ENCODE measurements at places on chromosomes 12 and 14.

GRCh38 chr14:68968051-68968450 lies 11.1 kb downstream of the ACTN1 start:
- DNase-seq, result peak; percentile 51

DNA sequence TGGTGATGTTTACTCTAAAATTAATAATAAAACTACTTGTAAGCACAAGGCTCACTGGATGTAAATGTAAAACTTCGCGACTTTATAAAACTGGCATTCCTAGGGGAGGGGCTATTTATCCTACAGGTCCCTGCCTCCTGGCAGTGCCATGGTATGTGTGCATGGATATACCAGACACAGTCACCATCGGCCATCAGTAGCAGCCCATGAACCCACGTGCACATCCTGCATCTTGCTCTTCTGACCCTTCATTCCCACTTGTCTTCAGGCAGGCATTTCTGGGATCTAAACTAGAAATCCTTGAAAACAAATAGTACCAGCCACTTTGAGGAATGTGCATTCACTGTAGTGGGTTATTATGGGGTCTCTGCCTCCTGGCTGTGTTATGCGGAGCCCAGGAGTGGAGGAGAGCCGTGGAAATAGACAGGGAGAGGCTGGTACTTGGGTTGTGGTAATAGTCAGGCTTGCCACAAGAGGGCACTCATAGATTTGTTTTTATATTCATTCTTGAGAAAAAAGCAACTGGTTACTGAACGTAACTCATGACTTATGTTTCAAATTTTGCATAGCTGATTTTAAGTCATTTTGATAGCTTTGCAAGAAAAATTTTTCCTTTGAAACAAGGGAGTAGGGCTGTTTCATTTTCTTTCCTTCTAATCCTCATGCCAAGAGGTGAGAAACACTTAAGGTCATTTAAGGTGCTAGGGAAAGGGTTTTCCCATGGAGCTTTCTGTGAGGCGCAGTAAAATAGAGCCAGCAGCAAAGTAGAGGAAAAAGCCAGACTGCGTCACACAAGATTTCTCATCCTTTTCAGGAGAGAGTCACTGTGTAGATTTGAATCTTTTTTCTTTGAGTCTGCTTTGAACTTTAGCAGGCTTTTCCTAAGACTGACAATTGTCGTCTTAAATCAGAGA lies 17.4 kb upstream of the GALNT16 start:
- peak; percentile 68 for DNase-seq

- DNase-seq, result no peak
These were observed 339.5 kb downstream of the AEBP2 start for GRCh38 chr12:19778797-19779196.

DNA sequence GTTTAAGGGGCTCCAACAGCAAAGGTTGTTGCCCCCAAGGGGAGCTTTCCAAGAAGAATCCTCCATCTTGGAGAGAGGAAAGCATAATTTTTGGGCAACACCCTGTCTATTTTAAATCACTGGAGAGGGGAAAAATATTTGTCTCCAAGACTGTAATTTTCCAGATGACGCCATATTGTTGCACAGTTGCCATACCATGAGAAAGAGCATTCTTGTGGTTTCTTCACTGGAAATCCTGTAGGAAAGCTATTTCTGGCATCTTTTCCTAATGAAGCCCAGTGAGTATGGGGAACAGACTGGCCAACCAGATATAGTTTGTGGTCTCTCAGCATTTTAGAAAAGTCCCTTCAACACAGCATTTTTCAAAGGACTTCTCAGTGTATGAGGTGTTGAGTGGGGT lies 88.1 kb upstream of the MANSC4 start:
- DNase-seq, result no peak

DNA sequence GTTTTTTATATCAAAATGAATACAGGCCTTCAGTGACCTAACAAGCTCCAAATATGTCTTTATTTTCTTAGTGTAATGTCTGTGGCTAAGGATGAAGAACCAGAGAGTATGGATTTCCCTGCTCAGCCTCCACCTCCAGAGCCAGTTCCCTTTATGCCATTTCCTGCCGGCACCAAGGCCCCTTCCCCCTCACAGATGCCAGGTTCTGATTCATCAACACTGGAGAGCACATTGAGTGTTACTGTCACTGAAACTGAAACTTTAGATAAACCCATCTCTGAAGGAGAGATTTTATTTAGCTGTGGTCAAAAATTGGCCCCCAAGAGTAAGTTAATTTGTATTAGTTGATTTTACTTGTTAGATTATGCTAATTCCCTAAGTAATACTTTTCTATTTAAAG lies 61.0 kb downstream of the KIAA0586 start:
- DNase-seq, result peak; percentile 30

DNA sequence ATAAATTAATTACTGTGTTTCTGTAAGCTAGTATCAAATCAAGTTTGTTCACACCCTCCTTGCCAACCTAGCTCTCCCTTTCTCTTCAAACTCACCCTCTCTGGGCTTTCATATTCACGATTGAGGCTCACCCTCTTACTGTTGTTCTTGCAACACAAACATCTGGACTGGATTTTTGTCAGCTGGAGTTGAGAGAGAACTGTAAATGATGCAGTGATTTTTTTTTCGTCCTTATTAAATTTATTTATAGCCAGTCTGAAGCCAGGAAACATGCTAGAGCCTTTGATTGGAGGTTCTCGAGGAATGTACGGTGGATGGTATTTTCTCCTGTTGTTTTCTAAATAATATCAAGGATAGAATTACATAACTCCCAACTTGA lies 485.1 kb downstream of the ZFP36L1 start:
- DNase-seq, result no peak

DNA sequence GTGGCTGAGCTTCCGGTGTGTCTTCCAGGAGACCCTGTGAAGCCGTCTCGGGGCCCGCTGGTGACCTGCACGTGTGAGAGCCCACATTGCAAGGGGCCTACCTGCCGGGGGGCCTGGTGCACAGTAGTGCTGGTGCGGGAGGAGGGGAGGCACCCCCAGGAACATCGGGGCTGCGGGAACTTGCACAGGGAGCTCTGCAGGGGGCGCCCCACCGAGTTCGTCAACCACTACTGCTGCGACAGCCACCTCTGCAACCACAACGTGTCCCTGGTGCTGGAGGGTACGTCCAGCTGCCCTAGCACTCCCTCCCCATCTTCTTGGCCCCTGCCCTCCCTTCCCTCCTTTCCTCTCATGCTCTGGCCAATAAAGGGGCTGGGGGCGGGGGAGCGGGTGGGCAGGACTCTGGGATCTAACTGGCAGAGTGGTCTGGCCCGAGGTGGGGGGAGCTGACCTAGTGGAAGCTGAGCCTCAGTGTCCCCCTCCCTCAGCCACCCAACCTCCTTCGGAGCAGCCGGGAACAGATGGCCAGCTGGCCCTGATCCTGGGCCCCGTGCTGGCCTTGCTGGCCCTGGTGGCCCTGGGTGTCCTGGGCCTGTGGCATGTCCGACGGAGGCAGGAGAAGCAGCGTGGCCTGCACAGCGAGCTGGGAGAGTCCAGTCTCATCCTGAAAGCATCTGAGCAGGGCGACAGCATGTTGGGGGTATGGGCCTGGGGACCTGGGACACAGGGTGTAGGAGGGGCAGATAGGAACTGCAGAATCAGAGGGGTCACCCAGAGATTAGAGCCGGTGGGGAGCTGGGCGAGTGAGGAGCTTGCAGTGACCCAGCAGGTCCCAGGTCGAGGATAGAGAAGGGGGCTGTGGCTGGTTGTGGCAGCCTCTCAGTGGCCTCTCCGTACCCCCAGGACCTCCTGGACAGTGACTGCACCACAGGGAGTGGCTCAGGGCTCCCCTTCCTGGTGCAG lies 6.0 kb downstream of the ACVRL1 start:
- DNase-seq, result no peak

GRCh38 chr12:32400114-32400672 lies 835 bp downstream of the FGD4 start:
- DNase-seq, result no peak

DNA sequence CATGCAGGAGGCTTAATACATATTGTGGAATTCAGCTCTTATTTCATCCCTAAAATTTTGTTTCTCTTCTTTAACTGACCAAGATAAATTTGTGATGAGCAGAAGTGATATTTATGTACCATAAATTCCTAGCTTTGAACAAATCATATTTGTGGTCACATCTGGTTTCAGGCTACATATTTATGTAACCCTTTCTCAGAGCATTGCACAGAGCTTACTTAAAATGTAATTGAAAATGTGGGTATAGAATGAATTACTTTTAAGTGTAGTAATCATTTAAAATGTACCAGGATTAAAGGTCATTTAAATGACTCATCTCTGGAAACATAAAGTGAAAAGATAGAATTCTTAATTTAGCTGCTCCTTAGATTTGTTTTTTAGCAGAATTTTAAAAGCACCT lies 129.9 kb upstream of the FRMD6 start:
- no peak for DNase-seq

GRCh38 chr12:12534166-12534866 lies 28.3 kb downstream of the DUSP16 start:
- no peak for DNase-seq

GRCh38 chr14:87014856-87015255 lies 978.1 kb downstream of the GALC start:
- no peak for DNase-seq

GRCh38 chr14:31703056-31703455 lies 141.9 kb downstream of the NUBPL start:
- no peak for DNase-seq

GRCh38 chr12:128643155-128643554 lies 180.6 kb downstream of the SLC15A4 start:
- no peak for DNase-seq

- no peak for DNase-seq
These were observed 266.6 kb downstream of the ADGRD1 start for GRCh38 chr12:131220331-131220685.

DNA sequence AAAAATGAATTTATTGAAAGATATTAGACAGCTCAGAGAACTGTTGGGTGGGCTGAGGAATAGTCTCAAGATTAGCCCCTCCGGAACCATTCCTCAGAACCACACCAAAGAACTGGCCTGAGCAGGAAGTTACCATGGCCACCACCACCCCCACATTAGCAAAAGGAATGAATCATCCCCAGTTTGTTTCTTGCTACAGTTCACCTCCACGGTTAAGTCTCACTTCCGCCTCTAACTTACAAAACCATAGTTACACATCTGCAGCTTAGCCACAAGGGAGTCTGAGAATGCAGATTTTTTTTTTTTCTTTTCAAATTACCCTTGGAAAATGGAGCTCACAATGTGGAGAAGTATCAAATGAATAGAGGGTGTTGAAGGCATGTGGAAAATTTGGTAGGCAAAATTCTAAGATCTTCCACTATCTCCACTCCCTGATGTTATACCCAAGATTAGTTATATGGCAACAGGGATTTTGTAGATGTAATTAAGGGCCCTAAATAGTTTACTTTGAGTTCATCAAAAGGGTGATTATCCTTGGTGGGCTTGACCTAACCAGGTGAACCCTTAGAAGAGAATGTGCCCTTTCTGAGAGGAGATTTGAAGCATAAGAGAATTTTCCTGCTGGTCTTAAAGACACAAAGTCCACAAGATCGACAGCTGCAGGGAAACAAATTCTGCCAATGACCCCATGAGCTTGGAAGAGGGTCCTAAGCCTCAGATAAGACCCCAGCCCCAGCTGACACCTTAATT lies 129.8 kb upstream of the KRR1 start:
- DNase-seq, result peak; percentile 57

DNA sequence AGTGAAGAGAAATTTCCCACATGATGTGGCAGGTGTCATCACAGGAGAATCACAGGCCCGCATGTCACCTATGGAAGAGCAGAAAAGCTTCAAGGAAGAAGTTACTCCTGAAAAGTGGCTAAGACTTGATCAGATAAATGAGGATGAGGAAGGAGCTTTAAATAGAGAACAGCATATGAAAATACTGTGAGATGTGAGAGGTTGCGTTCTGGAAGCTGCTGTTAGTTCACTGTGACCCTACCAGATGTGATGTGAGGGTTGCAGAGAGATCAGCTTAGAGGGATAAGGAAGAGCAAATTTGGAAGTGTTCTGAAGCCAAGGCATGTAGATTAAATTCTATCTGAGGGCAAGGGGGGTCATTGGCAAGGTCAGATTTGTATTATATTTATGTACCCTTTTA lies 17.1 kb downstream of the ERP27 start:
- no peak for DNase-seq

DNA sequence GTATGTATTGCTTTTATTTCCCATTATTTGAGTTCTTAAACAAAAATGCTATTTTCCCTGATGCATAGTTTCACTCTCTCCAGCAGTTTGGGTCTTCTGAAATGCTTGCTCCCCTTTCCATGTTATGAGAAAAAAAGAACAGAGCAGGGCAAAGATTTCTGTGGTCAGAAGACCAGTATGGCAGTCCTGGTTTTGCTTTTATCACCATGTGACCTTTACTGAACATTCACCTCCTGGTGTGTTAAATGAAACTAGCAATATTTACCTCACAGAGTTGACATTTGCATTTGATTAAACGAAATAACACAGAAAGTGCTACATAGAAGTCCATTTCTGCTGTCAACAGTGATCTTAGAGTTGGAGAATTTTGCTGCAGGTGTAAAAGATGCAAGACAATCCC lies 141.0 kb upstream of the G2E3 start:
- no peak for DNase-seq

- DNase-seq, result no peak
These were observed 135.6 kb downstream of the ESR2 start for GRCh38 chr14:64158608-64159007.

GRCh38 chr12:113211160-113211559 lies 10.1 kb upstream of the TPCN1 start:
- no peak for DNase-seq

GRCh38 chr14:99884834-99885648 lies 91.8 kb downstream of the EML1 start:
- DNase-seq, result no peak

DNA sequence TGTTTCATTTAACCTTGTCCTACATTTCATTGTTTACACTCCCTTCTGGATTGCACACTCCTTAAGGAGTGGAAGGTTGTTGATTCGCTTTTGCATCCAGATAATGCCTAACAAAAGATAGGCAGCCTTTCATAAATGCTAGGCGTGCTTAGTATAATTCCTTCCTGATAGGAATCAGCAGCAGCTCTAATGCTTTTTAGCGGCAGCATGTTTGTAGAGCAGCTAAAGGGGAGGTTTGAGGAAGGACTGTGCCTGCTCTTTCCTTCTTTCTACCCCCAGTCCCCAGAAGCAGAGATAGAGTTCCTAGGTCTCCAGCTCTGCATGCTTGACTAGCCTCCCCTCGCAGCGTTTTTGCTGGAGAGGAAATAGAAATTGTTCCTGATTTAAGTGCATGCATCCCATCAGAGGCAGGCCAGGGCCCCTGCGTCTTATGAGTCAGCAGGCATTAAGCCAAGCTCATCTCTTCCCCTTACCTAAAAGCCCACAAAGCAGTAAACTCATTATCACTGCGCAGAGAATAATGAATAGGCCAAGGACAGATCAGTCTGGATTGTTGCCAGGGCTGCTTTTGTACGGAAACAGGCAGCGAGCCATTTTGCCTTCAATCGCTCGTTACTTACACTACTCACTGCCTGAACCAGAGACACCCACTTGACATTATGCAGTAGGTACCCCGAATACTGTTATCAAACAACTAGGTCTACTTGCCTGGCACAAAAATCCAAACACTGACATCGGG lies 14.0 kb upstream of the TBPL2 start:
- no peak for DNase-seq

Measured in activated CD4-positive, alpha-beta T cell treated with anti-CD3 and anti-CD28 coated beads for 48 hours (primary cell).